ENCODE measurements at places on chromosomes 4 and X.

GRCh38 chr4:104966349-104967033, 180.2 kb upstream of the TET2 start:
- DNase-seq = no peak

DNA sequence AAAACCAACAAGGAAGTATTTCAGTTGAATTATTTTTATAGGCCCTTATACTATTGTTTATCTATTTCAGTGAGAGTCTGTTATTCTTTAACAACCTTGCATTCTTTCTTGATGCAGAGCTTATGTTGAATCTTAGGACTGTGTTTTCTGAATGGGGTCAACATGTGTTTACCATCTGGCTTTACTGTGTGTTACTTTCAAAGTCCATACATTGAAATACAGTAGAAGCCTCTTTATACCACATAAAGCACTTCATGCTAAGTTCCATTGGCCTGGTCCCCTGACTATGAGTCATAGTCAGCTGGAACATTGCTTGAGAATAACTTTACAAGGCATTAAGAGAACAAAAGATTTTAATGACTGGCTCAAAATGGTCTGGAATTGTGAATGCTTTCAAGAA, 152.6 kb downstream of the GASK1B start:
- no peak for DNase-seq

- no peak for DNase-seq
Measured at GRCh38 chrX:153474266-153474665, 3.9 kb upstream of the HAUS7 start.

DNA sequence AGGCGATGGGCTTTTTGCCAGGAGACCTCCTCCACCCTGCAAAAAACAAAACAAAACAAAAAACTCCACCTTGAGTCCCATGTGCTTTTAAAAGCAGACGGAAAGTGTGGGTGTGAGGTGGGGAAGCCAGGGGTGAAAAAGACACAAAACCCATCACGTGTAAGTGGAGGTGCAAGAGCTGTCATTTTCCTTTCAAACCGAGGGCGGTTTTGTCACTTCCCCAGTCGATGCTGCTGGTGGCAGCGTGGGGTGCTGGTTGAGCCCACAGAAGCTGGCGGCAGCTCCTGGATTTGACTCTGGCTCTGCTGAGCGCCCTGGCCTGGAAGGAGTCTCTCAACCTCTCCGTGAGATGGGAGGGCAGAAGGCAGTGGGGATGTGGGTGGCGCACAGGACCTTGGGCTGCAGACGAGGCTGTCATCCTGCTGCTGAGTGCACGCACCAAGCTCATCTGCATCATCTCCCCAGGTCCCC, 110.0 kb downstream of the PSAPL1 start:
- DNase-seq = no peak

DNA sequence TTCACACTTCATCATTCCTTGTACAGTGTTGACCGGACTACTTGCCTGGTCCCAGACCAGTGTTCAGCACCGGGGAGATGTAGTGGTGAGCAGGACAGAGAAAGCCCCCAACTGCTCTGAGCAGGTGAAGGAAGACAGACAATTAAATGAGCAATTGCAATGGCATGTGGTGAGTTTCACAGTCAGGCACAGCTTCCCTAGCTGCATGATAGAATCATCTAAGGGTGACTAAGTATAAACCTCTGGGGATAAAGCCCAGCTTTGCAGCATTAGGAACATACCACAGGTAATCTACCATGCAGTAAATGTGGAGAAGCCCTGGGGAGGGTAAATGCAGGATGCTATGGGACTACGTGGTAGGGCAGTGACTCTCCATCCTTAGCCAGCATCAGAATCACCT, 47.8 kb downstream of the TMA16 start:
- DNase-seq = no peak

GRCh38 chrX:1205681-1206611, 6.5 kb downstream of the CRLF2 start:
- DNase-seq = no peak

- no peak for DNase-seq
Measured at GRCh38 chrX:149909324-149910177, 19.8 kb upstream of the HSFX4 start.

All from esophagus squamous epithelium (tissue), 5 donors.